ENCODE measurements at places on chromosomes 5 and 9.
A peak's percentile ranks its signal among the peaks of the same experiment; 100 is the strongest.

GRCh38 chr5:1727571-1727970, 72.1 kb downstream of the MRPL36 start:
- DNase-seq: peak; percentile 48

- DNase-seq: no peak
Measured at GRCh38 chr5:125236981-125237380, 490.5 kb upstream of the ZNF608 start.

- no peak for DNase-seq
Measured at GRCh38 chr5:76838481-76839261, 11.1 kb upstream of the S100Z start.

GRCh38 chr9:86909388-86909787, 37.9 kb downstream of the GAS1 start:
- DNase-seq: no peak

DNA sequence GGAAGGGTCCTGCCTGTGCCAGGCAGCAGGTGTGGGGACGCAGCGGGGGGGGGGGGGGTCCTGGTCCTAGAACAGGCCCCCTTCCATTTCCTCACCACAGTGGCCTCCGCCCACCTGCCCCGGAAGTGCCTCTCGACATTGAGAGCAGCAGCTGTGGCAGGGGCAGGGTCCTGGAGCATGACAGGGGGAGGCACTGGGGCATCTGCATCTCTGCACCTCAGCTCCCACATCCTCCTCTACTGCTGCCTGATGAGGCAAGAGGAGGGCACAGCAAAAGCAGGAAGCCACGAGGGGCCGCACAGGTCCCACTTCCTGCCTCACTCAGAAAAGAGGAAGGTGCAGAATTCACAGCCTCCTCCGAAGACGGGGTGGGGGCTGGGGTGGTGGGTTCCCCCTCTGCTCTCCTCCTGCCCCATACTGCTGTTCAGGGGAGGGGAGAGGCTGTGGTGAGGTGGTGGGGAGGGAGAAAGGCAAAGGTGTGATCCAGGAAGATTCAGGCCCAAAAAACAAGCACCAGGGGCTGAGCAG, 14.8 kb downstream of the AKNA start:
- DNase-seq: peak; percentile 86

GRCh38 chr9:127869310-127870152, 7.9 kb downstream of the AK1 start:
- peak; percentile 94 for DNase-seq

DNA sequence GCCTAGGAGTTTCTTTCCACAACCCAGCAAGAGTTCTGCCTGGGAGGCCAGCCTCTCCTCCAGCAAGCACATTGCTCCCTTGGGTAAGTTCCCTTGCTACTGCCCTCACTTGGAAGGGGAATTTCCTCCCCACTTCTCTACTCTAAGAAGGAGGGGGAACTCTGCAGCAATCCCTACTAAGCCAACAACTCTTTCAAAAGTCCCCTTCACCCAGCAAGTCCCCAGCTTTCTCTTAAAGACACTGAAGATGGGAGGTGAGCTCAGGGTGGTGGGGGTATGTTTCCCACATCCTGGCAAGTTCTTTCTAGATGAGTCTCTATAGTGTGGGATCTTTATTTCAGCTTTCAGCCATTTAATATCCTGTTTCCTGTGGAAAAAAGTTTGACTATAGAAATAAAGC, 49.0 kb downstream of the PDE8B start:
- no peak for DNase-seq

DNA sequence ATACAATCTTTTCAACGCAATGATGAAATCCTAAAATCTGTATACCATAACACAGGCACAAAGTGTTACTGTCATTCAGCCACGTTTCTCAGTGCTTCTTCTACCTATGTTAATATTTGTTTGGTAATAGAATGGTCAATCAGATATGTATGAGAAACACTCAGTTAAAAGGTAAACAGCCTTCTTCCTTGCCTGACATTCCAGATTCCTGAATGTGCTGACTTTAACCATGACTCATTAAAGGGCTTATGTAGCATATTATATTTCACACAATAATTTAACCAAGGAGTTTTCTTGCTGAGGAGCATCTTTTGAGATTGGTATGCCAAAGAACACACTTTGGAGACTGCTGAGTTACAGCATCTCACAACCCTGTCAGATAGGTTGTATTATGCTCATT, 187.6 kb downstream of the CETN3 start:
- DNase-seq: no peak

- DNase-seq: peak; percentile 36
Measured at GRCh38 chr5:135214897-135215616, 181.0 kb upstream of the PITX1 start.

- DNase-seq: no peak
Measured at GRCh38 chr9:86262492-86262891, 3.0 kb upstream of the C9orf153 start.

GRCh38 chr5:54965806-54966205, 19.6 kb downstream of the ESM1 start:
- no peak for DNase-seq

GRCh38 chr9:69469136-69469535, 144.1 kb downstream of the ENTREP1 start:
- no peak for DNase-seq

GRCh38 chr9:129602598-129603415, 18.1 kb downstream of the C9orf50 start:
- DNase-seq: no peak

DNA sequence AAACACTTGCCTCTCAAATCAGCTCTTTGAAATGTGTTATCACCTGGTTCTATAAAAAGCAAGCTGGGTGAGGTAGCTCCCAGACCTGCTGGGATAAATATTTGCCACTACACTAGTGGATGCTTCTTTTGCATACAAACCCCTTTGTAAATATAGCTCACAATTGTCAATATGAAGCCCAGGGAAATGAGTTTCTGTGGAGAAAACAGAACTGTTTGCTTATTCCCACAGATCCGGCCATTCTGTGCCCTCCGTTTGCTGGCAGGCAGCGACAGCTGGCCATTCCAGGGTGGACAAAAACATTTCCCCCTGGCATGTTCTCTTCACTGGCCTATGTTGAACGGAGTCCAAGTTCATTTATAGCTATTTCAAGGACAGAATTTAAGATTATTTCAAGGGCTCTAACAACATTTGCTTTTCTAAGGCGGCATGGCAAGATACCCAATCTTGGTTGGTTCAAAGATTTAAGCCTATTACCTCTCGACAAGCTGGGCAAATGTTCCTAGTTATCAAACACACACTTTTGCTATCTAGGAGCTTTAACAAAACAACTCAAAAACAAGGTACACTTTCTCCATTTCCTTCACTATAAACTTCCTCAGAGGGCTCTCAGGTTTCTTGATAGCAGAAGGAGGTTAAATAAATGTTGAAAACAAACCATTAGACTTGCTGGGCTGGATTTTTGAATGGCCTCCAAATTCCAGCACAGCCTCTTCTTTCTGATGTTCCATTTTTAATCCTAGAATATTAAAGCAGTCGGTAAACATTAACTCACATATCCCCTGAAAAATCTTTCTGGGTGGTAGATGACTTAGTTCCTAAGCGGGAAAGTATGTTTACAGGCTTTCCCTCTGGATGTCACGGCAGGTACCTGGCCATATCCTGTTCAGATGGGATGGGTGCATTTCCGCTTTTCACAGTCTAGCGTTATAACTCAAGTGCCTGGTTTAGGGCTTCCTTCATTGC, 332.3 kb downstream of the PLK2 start:
- no peak for DNase-seq

DNA sequence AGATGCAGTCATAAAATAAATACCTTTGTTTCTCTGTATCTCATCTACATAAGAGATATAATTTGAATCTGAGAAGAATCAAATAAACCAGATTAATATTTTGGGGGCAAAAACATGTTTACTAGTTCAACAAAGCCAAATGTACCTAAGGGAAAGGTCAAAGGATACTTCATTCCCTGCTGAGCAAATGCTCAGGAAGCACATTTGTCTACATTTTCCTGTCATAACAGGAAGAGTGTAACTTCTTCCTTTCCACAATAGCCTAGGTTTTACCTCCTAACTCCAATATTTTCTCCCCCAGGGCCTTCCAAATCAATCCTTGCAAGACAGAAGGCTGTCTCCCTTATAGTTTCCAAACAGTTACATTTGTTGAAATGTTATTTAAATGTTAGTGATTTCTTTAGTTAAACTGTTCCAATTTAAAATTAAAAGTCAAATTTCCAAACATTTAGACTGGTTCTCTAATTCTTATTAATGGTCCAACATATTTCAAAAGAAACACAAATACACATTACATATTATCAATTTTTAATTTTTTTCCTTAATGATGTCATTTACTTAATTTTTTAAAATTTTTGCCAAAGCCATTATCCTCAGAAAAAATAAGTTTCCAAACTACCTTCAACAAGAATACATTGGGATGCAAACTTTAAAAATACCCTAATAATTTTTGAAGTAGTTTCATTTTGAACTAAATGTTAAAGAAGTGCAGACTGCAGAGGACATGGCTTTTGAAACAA, 67.8 kb downstream of the MEF2C start:
- no peak for DNase-seq

DNA sequence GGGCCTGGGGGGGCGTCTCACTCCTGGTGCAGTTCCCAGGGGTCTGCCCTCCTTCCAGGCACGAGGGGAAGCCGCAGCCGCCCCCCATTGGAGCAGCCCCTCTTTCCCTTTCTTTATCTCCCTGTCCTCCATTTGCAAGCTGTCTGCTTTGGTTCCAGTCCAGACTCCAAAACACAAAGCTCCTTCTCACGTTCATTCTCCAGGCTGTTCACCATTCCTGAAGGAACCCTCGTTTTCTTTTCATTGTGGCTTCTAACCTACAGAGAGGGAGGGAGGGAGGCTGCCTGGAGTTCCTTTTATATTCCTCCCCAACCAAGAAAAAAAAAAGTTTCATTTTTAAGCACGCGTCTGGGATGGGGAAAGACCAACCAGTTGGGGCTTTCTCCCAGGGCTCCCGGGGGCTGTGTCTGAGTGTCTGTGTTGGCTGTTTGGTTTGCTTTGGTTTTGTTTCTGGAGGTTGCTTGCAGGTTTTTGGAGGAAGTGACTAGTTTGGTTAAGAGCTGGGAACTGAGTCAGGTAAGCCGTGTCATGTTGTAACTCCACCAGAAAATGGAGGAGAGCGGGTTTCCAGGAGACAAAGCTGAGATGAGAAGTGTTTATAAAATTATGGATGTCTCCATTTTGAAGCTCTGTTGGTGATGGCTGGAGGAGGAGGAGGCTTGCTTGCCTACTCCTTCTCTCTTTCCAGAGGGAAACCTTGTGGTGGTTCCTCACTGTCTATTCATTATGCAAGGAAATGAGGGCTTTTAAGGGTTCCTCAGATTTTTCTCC, 1.6 kb downstream of the ZNF462 start:
- no peak for DNase-seq

GRCh38 chr5:127652952-127653611, 4.2 kb downstream of the CTXN3 start:
- DNase-seq: no peak

- DNase-seq: peak; percentile 34
Measured at GRCh38 chr9:137973829-137974416, 96.3 kb downstream of the CACNA1B start.

GRCh38 chr5:140344683-140345423, 1.6 kb downstream of the HBEGF start:
- DNase-seq: no peak

- no peak for DNase-seq
Measured at GRCh38 chr5:155268770-155269425, 255.3 kb downstream of the KIF4B start.

DNA sequence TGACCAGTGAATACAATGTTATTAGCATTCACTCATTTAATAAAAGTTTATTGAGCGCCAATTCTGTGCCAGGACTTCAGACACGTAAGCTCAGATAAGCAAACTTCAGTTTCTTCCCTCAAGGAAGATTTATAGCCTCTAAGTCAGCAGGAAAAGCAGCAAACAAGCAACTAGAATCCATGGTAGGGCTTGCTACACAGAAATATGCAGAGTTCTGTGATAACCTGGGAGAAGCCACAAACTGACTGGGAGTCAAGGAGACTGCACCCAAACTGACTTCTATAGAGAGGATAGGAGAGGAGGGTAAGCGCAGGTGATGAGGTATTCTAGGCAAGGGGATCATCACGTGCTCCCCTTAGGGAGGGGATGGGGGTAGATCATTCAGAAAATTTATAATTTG, 1.4 kb upstream of the OGN start:
- DNase-seq: no peak

GRCh38 chr9:80070071-80070742, 498.4 kb downstream of the TLE4 start:
- DNase-seq: no peak

GRCh38 chr9:14993901-14994554, 83.8 kb upstream of the FREM1 start:
- no peak for DNase-seq

DNA sequence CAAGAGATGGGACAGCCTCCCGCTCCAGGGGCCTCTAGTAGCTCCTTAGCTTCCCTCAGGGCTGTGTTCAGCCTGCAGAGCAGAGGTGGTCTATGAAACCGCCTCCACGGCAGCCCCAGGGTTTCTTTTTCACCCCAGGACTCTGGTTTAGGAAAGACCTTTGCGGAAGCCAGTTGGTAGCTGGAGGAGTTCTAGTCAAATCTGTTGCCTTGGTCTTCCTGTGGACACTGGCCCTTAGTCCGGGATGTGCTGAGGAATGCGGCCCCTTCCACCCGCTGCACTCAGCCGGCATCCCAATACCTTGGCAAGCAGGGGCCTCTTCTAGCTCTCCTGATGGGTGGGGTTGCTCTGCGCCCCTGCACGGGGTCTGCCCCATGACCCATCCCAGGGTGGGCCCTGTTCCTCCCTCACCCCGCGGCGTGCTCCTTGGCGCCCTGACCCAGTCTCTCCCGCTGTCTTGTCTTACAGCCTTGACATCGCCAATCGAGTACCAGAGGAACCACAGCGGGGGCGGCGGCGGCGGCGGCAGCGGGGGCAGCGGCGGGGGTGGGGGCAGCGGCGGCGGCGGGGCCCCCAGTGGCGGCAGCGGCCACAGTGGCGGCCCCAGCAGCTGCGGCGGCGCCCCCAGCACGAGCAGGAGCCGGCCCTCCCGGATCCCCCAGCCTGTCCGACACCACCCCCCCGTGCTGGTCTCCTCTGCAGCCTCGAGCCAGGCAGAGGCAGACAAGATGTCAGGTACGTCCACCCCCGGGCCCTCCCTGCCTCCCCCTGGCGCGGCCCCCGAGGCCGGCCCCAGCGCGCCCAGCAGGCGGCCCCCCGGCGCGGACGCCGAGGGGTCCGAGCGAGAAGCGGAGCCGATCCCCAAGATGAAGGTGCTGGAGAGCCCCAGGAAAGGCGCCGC, 94.3 kb upstream of the OTULINL start:
- DNase-seq: no peak
